Activated CD8-positive, alpha-beta memory T cell treated with anti-CD3 and anti-CD28 coated beads for 36 hours (primary cell): ENCODE measurements at places on chromosomes 16 and 17. TPM values are rescaled to one million over a fixed set of nuclear protein-coding genes. Genes with fewer than 3 reads are reported as not detected.

Gene KIAA0753
- total RNA-seq, result 21.4 TPM

Gene AATK
- total RNA-seq, result 0.15 TPM

Gene KRTAP2-1
- not detected for total RNA-seq

Gene MT3
- 2.6 TPM for total RNA-seq

Gene ODAD4
- 0.27 TPM for total RNA-seq

Gene TMEM256
- total RNA-seq, result 51.6 TPM

Gene TSC2
- total RNA-seq, result 84.5 TPM

Gene SIRT7
- total RNA-seq, result 39.7 TPM

Gene TRAF4
- total RNA-seq, result 158 TPM

Gene SLFN12
- 6.7 TPM for total RNA-seq

Gene RRAD
- total RNA-seq, result 0.32 TPM

Gene MAP2K6
- total RNA-seq, result 1.6 TPM

Gene ARMC5
- total RNA-seq, result 11.8 TPM
